ENCODE measurements at places on chromosomes 7 and 10.

DNA sequence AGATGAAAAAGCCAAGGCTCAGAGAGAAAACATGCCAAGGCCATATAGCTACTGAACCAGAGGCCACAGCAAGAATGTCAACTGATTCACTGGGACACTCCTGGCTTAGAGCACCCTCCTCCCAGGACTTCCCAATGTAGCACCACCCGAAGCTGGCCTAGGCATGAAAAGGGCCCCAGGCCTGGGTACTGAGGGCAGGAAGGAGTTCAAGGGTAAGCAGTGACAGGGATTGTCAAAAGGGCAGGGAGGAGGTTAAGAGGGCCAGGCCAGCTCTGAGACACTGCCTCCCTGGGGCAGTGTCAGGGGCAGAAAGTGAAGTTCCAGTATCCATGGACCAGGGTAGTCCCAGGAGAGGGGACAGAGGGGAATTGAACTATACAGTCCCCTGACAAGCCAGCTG is 57.8 kb downstream of the FRMPD2 start:
- DNase-seq: no peak

- DNase-seq: no peak
These were observed 32.0 kb upstream of the RBM20 start for GRCh38 chr10:110612087-110612486.

GRCh38 chr10:28307267-28307666 is 4.4 kb upstream of the MPP7 start:
- DNase-seq: no peak

- no peak for DNase-seq
These were observed 79.3 kb upstream of the PDZD8 start for GRCh38 chr10:117454502-117454901.

DNA sequence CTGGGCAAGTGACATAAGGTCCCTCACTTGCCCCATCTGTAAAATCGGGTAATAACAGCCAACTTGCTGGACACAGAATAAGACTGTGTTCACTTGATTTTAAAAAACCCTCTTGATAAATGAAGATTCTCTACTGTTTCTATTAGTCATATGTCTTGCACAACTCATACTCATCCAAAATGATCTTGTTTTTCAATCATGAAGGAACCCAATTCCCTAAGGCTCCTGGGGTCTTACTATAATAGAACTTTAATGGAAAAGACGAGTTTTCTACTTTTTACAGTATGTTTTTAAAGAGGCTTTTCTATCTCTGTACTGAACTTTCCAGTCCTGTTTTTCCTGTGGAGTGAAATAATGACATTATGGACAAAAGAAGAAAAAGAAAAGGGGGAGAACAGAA is 103.8 kb downstream of the ARID5B start:
- no peak for DNase-seq

DNA sequence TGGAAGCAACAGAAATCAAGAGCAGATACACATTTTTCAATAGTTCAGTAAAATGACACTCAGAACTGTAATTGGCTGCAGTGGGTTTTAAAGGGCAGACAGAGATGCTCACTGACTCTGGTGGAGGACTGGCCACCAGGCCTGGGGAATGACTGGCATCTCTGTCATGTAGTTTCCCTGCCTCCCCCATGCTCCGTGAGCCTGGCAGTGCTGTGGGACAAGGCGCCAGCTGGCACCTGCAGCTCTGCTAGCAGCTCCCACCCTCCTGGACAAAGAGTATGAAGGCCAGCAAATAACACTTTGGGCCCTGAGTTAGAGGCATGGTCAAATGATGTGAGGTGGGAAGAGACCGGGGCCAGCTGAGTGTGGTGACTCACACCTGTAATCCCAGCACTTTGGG is 15.0 kb downstream of the TSPAN33 start:
- DNase-seq: no peak

- DNase-seq: no peak
These were observed 16.8 kb downstream of the CFAP46 start for GRCh38 chr10:132925614-132926013.

GRCh38 chr7:52749880-52750279 is 285.6 kb upstream of the POM121L12 start:
- DNase-seq: no peak

DNA sequence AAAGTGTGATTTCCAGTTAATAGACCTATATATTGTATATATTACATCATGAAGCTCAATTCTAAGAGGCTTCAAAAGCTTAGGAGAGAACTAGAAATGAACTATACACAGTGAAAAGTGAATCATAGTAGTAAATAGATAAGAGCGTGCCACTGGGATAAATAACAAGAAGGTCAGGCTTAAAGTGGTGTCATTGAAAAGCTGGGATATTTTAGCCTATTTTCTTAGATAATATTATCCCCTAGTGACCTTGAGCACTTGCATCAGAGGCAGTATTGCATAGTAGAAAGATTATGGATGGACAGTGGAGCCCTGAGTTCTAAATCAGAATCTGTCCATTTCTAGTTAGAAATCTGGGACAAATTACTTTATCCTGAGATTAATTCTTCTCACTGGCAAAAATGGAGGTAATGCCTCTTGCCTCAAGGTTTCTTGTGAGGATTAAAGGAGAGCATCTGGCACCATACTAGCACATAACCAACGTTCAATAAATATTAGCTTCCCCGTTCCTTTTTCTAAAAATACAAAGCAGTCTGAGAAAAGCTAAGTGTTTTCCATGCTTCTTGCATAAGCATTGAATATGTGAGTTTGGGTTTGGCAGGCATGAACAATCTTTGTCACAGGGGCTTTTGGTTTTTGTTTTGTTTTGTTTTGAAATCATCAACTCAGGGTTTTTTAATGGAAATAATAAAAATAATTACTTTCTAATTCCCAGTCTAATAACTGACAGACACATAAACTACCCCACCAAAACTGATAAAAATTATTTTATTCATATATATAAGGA is 27.3 kb upstream of the MACC1 start:
- no peak for DNase-seq

- no peak for DNase-seq
These were observed 134.6 kb upstream of the FGFR2 start for GRCh38 chr10:121732656-121733445.

- no peak for DNase-seq
These were observed 23.8 kb downstream of the LRRC27 start for GRCh38 chr10:132355754-132356153.

DNA sequence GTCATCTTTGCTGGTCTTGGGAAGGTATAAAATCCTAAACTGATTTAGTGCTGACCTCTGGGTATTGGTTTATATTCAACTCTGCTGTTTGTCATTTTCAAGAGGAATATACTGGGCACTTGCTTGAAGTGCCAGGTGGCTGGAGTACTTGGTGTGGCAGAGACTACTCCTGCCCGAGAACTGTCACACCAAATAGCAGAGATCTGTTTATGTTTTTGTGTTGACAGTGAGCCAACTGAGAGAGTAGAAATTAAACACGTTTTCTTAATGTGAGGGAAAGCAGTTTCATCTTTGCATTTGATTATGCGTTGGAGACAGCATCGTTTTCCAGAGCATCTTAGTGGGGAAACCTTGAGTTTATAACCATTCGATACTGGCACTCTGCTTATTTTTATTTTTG is 174.4 kb downstream of the CDCA7L start:
- no peak for DNase-seq

DNA sequence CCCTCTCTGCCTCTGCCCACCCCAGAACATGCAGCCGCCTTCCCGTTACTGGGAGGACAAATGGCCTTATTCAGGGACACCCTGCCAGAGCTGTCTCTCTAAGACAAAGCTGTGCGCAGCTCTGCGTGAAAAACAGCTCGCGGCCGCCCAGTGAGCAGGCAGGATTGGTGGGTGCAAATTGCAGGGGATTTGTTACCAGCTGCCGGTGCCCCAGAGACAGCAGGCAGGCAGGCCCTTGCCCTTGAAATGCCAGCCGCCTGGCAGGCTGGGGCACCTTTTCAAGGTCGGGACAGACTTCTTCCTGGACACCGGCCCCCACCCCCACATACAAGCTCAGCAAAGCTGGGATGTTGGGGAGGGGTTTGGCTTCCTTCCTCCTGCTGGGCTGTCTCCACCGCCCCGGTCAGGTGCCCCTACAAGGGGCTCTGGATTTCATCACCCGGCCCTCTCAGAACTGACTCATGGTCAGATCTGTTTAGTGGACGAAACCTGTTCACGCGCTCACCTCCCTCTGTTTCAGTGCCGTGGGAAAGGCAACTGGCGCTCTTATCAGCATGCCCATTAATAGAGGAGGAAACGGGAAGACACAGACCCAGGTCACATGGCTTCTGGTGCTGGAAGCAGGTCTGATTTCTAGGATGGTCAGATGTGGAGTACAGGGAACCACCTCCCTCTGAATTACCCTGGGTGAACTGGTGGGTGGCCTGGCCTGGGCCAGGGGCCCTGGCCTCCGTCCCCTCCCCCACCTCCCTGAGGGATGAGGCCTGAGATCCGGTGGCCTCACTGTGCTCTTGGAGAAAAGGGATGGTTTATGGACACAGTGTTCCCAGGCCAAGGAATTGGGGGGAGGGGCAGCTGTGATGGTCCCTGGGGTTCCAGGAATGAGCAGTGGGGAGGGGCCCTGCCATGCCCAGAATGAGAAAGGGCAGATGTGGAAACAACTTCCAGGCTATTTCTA is 123.9 kb upstream of the PPIF start:
- DNase-seq: no peak

GRCh38 chr7:155188821-155189581 is 108.7 kb upstream of the INSIG1 start:
- DNase-seq: no peak

GRCh38 chr10:20454331-20454730 is 442.8 kb downstream of the NEBL start:
- no peak for DNase-seq

DNA sequence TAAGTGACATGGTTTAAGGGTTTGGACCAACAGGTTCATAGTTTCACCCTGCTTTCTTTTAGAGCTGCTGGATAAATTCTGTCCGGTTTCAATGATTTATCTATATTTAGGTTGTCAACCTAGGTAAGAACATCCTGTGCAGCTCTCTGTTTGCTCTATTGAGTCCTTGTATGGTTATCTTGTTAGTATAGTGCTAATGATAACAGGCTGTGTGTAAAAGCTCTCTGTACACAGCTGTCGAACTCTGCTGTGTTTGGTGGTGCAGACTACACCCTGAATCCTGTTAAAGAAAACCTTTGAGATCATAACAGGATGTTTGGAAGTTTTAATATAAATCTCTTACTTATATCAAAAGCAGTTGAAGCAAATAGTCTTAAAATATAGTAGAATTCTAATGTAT is 219.2 kb downstream of the SDK1 start:
- DNase-seq: no peak

- no peak for DNase-seq
These were observed 2.5 kb downstream of the TMEM176B start for GRCh38 chr7:150797661-150798060.

DNA sequence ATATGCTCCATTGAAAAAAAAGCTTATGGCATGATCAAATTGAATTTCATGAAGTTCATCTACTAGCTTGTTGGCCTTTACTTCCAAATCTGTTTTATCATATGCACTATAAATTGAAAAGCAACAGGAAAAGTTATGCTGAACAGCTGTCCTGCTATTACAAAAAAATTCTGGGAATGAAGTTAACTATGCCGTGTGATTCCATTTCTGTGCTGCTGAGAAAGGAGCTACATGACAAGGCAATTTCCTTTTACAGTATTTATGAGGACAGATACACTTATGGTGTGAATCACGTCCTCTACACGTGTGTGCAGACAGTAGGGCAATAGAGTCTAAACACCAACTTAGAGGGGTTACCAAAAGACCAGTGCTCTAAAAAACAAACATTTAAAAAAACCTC is 426.5 kb upstream of the AKR1E2 start:
- DNase-seq: no peak

- DNase-seq: no peak
These were observed 7.1 kb downstream of the HECW1 start for GRCh38 chr7:43119371-43120075.

DNA sequence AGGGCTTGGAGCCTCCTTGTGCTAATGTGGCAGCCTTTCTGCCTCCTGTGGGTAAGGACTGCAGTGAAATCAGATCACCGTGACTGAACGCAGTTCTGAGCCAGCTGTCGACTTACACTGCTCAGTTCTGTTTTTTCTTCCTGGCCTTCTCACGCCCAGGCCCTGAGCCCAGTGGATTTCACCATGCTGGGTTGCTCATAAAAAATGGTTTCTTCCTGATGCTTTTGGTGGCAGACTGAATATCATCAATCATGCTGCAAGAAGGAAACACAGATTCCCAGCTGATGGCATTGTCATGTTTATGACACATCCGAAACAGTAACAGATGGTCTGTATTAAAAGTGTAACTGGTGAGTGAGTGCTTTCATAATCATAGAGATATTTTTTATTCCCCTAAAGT is 389.6 kb downstream of the GALNT17 start:
- DNase-seq: no peak

GRCh38 chr7:126057979-126058378 is 1128.4 kb upstream of the POT1 start:
- no peak for DNase-seq

DNA sequence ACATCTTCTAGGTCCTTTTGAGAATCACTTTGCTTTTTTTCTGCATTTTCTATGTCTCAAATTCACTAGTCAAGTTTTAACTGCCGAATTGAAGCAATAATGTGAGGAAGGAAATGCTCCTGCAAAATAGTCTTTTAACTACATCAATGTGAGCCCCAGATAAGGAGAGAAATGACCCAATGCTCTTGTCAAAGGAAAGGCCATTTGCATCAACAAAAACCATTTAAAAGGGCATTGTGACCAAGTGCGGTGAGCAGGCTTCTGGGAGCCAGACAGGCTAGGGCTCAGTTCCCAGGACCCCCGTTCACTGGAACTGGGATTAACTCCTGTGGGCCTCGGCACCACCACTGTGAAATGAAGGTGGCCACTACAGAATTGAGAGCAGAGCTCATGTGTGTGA is 127.9 kb upstream of the EEPD1 start:
- no peak for DNase-seq

DNA sequence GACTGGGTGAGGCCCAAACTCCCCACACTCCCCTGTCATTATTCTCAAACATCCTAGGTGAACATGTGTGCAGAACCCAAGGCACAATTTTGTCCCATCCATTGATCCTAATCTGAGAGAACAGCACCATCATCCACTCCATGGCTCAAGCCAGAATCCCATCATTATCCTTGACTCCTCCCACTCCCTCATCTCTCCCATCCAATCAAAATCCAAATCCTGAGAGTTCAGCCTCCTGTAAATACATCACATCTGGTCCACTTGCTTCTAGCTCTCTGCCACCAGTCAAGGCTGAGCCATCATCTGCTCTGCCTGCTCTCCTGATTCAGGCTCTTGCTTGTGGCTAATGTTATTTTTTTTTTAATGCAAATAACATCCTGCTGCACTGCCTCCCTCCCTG is 75.9 kb upstream of the SLF2 start:
- DNase-seq: no peak

DNA sequence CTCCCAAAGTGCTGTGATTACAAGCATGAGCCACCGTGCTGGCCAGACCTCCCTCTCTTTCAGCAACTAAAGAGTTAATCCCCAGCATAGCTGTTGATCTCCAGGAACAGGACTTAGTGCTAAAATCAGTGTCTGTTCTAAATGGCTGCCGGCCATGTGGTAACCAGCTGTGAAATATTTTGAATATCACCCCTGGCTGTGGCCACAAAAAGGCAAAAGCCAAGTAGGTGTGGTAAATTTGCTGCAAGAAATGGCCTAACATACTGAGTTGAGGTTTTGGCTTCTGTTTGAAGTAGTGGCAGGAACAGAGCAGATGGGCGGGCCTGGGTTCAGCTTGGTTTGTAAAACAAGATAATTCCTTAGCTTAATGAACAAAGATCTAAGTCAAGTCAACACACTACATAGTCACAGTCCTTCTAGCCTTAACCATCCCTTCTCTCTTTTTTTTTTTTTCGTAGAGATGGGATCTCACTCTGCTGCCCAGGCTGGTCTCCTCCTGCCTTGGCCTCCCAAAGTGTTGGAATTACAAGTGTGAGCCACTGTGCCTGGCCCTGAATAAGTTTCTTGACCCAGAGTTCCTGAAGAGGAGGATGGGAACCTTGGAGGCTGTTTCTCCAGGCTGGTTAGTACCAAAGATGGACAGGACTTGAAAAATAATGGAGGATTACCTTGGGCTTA is 22.7 kb upstream of the AGFG2 start:
- DNase-seq: no peak

All from GM12891 (cell line).